ENCODE measurements at places on chromosomes 11 and 22.

DNA sequence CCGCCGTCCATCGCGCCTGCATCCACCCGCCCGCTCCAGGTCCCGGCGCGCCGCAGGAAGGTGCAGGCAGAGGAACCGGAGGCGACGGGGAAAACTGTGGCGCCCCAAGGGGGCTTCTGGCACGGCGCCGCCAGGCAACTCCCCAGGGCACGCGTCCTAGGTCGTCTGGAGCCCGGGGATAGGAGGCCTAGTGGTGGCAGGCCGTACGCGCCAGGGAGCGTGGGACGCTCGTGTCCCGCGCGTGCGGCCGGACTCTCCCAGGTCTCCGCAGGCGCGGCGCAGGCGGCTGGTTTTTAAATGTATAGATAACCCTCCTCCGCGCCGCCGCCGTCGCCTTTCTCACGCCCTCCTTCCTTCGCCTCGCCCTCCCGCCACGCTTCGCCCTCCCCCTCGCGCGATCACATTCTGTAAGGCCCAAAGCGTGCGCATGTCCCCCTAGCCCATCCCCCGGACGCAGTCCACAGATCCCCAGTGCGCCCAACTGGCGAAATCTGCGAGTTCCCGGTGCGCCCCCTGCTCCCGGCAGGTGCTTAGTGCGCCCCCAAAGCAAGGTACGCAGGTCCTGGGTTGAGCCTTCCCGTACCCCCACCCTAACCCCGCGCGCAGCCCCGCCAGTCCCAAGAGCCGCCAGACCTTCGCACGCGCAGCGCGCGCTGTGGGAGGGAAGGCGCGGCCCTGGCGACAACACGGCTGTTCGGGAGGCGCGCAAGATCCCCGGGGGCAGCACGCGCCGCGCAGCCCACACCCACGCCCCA, at the start of gene ASCL2:
Gene ASCL2, minus strand, starts transcription at position 267 of the 755 bp plus-strand sequence. Its CDS starts 256 bp downstream, at position 11.
- H3K36me3 ChIP-seq, result no peaks in the 10 kb centered on the region
- H3K4me3 ChIP-seq, result peak within 1 kb of the TSS; percentile 41
- no peak for DNase-seq
- H3K27ac ChIP-seq, result no peak within 1 kb of the TSS
- H3K27me3 ChIP-seq, result peaks cover 52% of the 10 kb centered on the region
- H3K4me1 ChIP-seq, result no peaks in the 10 kb centered on the region

DNA sequence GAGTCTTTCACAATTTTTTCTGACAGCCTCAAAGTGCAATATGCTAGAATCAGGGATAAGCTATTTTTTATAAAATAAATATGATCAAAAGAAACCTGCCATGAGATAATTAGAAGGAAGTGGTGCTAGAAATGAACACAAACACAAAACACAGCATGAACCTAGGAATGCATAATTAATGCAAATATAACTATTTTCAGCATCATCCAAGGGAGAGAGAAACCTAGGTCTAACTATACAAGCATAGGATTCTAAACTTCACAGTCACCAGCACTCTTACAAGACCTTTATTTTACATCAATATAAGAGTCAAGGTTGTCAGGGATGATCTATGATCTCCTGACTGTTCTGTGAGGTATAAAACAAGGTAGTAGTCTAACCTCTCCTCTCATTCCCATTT, 29.2 kb downstream of the TTC28 start:
- H3K27ac ChIP-seq, result no peak overlapping the region
- H3K4me1 ChIP-seq, result no peaks in the 10 kb centered on the region
- no peak for DNase-seq
- H3K4me3 ChIP-seq, result no peak overlapping the region
- H3K27me3 ChIP-seq, result no peaks in the 10 kb centered on the region
- no peaks in the 10 kb centered on the region for H3K36me3 ChIP-seq

GRCh38 chr11:14409891-14410290, 50.9 kb upstream of the RRAS2 start:
- no peak overlapping the region for H3K4me3 ChIP-seq
- no peak for DNase-seq
- no peak overlapping the region for H3K27ac ChIP-seq
- H3K4me1 ChIP-seq, result peaks cover 6% of the 10 kb centered on the region
- H3K27me3 ChIP-seq, result no peaks in the 10 kb centered on the region
- H3K36me3 ChIP-seq, result no peaks in the 10 kb centered on the region

DNA sequence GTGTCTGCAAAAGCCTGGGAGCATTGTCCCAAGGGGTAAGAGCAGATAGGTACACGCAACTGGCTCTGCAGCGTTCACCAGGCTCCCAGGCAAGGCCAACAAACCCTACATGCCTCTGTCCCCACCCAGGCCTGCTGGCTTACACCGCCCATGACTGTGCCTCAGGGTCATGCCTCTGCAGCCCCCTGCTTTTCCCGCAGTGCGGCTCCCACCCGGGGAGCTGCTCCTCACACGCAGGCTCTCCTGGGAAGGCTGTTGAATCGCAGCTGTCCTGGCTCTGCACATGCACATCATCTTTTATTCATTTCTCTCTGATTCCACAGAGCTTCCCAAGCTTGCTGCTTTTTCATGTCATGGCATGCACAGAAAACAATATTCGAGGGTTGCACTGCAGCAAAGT, 29.2 kb upstream of the B3GAT1 start:
- no peaks in the 10 kb centered on the region for H3K27me3 ChIP-seq
- H3K36me3 ChIP-seq, result no peaks in the 10 kb centered on the region
- H3K4me1 ChIP-seq, result no peaks in the 10 kb centered on the region
- no peak overlapping the region for H3K4me3 ChIP-seq

DNA sequence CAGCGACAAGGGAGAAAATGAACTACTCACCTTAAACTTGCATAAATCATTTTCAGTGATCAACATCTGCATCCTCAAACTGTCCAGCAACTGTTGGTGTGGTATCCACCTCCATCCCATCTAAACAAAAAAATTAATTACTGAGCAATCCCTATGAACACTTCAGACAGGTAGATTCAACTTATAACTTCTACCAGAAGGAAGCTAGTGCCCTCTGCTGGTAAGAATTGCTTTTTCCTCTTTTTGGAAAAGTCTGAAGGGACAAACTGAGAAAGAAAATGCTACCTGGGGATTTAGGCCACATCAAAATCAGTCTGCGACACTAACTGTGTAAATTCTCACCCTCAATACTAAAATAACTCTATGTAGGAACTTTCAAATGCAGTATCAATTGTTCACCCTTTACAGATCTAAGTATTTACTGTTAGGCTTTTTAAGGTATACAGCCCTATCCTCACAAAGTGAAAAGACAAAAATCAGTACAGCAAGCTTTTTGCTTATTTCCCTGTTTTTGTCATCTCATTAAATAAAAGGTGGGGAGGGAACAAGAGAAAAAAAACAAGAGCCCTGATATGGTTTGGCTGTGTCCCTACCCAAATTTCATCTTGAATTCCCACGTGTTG, 17.9 kb downstream of the CLNS1A start:
- H3K36me3 ChIP-seq, result peaks cover 67% of the 10 kb centered on the region
- no peak for DNase-seq
- no peak overlapping the region for H3K4me3 ChIP-seq
- no peaks in the 10 kb centered on the region for H3K4me1 ChIP-seq

DNA sequence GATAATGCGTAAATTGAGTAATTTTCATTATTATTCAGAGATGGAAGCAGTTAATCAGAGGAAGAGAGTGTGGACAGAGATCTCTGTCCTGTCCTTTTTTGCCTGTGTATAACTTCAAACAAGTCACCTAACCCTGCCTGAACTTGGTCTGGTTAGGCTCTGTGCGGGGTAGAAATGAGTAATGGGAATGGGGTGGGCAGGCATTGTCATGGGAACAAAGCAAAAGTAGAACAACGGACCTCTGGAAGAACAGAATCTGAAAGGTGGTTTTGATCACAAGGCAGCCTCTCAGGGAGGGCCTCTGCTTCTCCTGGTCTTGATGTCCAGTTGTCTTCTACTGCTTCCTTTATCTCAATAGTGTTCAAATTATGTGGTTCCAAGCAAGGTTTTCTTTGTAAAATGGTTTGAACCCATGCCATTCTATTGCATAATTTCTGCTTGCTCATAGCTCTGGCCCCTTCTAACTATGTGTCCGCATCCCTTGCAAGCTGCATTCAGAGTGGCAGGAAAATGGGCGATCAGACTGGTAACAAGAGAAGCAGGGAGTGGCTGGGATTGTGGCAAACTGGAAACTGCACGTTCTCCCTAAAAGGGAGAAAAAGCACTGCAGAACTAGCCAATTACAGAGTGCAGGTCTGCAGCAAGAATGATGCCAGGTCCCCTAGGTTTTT, 76.1 kb downstream of the PRR5L start:
- DNase-seq, result no peak
- H3K27me3 ChIP-seq, result peaks cover 11% of the 10 kb centered on the region
- no peak overlapping the region for H3K27ac ChIP-seq
- no peaks in the 10 kb centered on the region for H3K36me3 ChIP-seq
- H3K4me1 ChIP-seq, result peaks cover 10% of the 10 kb centered on the region
- H3K4me3 ChIP-seq, result no peak overlapping the region

GRCh38 chr11:116641561-116642045, 131.2 kb downstream of the BUD13 start:
- H3K27me3 ChIP-seq, result peaks cover 5% of the 10 kb centered on the region
- no peaks in the 10 kb centered on the region for H3K4me1 ChIP-seq
- H3K4me3 ChIP-seq, result no peak overlapping the region
- no peaks in the 10 kb centered on the region for H3K36me3 ChIP-seq
